Activated T-cell treated with anti-CD3 and anti-CD28 coated beads, Interleukin-2, amount 50 U/mL, for 72 hours (primary cell): ENCODE measurements at places on chromosomes 5 and 9.

- DNase-seq, result no peak
Measured at GRCh38 chr9:138044485-138045383, 167.2 kb downstream of the CACNA1B start.

GRCh38 chr5:35876454-35876853 is 19.8 kb downstream of the IL7R start:
- DNase-seq, result no peak

DNA sequence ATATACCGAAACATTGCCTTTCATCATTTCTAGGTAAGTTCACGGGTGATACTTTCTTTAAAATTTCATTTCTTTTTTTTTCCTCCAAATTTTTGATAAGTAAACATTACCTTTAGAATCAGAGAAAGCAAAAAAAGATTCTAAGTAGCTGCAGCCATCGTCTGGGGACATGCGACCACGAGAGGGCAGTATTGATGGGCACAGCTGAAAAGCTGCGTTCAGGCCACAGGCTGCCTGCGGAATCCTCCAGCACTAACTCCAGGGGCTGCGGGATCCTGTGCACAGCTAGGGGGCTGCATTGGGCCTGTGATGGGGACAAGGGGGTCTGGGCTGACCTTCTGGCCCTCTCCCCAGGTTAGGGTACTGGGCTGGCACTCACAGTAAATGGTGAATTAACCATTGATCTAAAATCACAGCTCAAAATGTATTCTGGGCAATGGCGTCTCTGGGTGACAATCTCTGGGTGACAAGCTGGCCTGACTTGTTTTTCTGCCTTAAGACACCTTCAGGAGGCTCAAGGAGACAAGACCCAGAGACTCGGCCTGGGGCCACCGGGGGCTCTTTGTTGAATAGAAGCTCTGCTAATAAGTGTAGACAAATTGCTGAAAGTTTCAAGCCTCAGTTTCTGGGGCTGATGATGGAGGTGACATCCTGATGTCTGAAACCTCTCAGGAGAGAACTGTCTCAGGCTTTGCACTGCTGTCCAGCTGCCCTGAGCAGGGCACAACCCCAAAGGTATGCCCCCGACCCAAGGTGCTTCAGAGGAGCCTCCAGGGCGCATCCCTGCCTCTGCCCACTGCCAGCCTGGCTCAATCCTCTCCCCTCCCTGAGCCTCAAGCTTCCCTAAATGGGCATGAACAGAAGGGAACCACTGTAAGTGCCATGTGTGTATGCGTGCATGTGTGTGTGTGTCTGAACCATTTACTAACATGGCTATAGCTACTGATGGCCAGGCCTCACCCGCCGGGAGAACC is 44.3 kb upstream of the SARDH start:
- peak; percentile 70 for DNase-seq

DNA sequence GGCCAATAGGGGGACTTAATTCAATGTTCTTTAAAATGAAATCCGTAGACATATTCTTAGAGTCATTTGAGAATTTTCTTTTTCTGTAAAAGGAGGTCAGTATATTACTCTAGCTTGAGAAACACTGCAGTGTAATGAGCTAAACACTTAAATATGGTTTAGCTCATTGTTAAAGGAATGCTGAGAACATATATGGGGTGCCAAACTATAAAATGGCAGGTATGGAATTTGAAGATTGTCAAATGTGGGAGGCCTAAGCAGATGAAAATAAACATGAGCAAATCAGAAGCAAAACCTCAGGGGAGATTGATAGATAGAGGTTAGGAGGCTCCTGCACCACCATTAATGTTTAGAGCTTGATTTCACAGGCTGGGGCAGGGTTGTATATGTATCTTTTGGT is 57.9 kb downstream of the STX17 start:
- DNase-seq, result no peak

DNA sequence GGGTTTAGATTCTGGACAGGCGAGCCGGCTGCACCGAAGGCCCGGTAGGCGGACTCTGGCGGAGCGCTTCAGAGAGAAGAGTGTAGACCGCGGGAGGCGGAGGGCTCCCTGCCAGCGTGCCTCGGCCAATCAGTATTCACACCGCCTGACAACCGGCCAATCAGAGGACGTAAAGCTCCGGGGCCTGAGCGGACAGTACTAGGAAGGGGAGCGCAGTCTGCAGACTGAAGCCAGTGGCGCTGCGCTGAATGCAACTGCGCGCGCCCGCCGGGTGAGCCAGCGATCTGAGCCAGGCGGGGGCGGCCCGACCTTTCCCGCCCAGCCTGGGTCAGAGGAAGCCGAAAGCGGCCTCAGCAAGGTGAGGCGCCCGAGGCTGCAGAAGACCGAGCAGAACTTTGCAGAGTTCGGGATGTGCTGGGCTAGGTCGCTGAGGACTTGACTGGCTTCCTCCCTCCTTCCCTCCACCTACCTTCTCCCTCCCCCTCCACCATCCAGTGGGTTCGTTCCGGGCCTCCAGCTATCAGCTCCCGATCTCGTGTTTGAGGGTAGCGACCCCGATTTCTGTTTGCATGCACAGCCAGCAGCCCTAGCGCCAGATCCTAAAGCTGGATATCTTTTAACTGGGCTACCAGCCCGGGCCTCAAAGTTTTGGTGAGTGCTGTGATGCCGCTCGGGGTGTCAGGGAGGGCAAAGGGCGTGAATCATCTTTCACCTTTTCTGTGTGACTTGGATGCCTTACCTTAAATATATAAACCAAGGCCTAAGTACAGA is at the start of gene DMRT2:
TSS of gene DMRT2 (plus strand) at position 233 of the 771 bp plus-strand sequence. CDS start 1,257 bp downstream, outside the sequence.
- peak; percentile 67 for DNase-seq
